RPMI8226 (cell line): ENCODE measurements at places on chromosomes 2 and 18.
A peak's percentile ranks its signal among the peaks of the same experiment; 100 is the strongest.

DNA sequence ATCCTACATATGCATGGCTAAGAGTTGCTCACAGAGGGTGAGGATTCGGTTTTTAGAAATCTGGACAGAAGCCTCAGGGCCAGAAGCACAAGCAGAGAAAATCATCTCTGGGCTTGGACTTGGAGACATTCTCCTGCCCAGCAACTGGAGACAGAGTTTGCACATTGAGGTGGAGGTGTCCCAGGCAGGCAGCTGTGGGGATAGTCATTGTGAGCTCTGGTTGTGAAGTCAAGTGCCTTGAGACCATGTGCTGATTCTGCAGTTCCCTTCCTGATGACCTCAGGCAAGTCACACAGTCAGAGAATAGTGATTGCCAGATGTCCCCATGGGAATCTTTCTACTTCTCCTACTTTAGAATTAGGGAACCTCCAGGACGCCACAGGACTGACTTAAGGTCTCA, 108.4 kb upstream of the LDAH start:
- DNase-seq = no peak

DNA sequence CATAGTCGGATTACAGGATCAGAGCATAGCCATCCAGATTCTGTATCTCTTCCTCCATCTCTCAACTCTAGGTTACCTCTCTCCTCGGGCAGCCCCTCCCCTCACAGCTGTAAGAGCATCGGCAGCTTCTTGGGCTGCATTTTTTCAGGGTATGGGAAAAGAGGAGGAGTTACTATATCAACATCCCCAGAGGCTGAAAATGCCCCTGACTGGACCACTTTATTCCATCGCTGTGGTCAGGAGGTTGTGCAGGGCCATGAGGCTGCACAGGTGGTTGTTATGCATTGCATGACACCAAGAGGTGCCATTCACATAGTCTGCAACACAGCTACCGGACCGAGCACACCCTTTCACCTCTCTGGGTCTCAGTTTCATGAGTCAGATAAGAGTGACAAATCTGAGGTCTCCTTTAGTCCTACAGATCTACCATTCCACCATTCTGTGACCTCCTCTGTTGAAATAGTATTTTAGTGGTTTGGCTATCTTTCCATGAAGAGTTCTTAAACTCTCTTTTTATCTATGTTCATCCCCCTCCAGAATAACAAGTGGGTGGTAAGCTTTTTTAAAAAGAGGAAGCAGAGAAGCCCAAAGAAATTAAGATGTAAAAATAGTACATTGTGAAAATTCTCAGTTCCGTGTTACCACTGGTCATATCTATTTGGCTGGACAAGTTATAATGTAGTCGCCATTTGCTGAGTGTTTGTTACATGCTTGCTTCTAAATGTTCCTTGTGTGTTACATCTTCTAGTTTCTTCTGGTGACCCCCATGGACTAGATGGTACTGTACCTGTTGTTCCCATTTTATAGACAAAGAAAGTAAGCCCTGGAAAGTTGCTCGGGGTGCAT, 56.6 kb upstream of the SLC1A4 start:
- DNase-seq = peak; percentile 85

GRCh38 chr2:128491692-128492244, 173.1 kb upstream of the HS6ST1 start:
- no peak for DNase-seq

DNA sequence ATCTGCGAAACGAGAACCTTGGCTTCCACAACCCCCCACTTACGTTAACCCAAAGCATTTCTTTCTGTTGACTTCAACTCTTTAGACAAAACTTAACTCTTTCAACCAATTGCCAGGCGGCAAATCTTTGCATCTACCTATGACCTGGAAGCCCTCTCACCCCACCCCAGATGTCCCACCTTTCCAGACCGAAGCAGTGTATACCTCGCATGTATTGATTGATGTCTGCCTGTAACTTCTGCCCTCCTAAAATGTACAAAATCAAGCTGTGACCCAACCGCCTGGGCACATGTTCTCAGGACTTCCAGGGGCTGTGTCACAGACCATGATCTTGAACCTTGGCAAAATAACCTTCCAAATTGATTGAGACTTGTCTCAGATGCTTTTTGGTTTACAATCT, 12.3 kb downstream of the AQP12B start:
- no peak for DNase-seq

DNA sequence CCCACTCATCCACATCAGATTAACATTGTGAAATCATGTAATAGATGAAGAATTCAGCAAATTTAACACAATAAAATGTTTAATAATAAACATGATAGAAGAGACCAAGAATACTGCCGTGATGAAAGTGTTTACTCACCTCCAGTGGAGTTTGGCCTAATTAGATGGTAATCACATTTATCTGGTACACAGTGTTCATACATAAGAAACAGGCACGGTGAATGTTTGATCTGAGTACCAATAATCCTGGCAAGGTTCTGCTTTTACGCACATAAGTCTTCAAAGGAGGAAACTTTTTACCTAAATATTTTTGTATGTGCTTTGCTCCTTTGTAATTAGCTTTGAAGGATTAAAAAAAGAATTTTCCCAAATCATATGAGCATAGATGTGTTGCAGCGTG, 122.5 kb downstream of the IRS1 start:
- DNase-seq = no peak

DNA sequence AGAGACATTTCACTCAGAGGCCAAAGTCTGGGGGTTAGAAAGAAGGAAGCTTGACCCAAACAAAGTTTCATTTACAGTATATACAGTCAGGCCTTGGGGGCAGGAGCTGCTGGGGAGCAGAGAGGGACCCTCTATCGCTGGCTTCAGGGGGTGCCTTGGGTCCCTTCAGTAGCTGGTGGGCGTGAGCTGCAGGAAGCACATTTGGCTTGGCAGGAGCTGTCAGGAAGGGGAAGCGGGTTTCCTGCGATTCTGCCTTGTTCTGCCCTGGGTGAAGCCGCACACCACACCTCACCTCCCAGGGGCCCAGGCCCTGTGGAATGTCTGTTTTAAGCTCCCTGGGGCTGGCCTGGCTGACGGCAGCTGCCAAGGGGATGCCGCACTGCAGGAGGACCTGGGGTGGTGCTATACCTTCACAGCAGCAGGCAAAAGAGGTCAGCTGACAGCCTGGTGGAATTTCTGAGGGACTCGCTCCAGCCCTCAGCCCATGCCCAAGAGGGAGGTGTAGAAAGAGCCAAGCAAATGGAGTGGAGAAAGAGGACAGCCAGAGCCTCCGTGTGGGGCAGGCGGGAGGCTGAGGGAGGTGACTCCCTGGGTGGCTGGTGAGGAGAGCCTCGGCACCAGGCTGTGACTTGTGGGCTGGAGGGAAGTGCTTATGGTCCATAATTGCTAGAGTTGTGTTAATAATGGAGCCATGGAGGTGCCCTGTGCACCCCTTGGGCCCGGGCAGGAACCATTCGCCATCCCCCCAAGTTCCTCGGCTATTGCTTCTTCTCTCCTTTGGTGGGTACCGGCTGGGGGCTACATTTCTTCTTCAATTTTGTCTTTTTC, 43.9 kb downstream of the PSD4 start:
- DNase-seq = no peak

DNA sequence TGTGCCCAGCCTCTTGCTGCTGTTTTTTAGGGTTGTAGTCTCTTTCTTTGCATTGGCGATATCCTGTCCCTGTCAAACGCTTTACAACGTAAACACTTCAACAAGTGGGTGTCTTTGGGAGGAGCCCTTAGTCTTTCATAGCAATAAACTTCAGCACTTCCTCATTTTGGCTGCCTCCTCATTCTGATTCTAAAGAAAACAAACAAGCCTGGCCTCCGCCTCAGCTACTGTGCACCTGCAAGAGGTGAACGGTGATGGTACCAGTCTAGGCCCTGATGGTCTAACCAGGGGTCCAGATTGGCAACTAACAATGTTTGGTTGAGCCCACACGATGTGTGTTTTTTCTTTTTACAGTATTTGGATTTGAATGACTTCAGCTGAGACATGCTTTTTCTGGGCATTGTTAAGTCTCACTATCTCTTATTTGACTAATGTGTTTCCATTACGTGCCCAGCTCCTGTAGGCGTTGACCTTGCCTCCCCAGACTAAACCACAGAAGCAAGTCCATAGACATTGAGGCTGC, 53.2 kb upstream of the CUL3 start:
- DNase-seq = peak; percentile 53

DNA sequence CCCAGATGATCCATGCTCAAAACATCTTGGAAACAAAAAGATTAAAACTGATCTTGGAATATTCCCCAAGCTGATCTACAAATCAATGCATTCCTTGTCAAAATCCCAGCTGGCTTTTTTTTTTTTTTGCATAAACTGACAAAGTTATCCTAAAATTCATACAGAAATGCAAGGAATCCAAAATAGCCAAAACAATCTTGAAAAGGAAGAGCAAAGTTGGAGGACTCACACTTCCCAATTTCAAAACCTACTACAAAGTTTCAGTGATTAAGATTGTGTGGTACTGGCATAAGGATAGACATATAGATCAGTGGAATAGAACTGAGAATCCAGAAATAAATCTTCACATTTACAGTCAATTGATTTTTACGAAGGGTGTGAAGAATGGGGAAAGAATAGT, 306.8 kb upstream of the MGAT5 start:
- DNase-seq = no peak

GRCh38 chr2:74516650-74517049, 2.4 kb downstream of the TLX2 start:
- DNase-seq = no peak

DNA sequence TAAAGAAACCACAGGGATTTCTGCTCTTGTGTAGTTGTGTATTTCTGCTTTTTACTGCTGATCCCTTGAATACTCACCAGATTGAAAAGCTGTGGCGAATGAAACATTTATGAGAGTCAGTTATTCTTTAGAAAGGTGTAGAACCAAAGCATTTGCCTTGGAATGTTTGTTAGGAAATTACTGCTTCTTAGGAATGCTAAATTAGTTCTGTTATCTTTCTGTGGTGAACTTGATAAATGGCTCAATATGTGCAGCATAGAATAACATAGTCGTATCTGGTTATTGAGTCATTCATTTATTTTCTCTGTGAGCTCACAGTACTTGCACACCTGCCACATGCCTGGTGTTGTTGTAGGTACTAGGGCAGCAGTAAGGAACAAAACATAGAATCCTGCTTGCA, 57.0 kb upstream of the FAM237A start:
- no peak for DNase-seq

DNA sequence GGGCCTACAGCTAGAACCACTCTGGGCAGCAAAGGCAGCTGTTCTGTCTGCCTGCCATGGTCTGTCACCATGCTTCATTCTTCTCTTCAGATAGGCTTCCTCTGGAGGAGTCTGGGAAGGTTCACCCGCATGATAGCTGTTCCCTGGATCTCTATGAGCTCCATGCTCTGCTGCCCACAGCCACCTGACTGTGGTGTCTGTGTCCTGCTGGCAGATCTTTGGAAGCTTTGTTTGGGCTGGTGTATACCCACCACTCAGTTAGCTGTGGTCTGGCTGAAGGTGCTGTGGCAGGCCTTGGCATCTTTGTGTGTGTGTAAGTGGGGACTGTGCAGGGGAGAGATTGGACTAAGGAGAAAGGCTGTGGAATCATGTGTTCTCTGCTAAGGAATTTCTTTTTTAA, 23.4 kb downstream of the MYO1B start:
- DNase-seq = no peak
